Epithelial cell of esophagus (primary cell): ENCODE measurements at places on chromosomes 2 and 18.

GRCh38 chr2:42046819-42047487, 868 bp upstream of the PKDCC start:
- DNase-seq: no peak

GRCh38 chr2:161085149-161085548, 75.1 kb upstream of the TANK start:
- DNase-seq: no peak

- peak; percentile 59 for DNase-seq
Observed at GRCh38 chr2:19120941-19121750, 237.3 kb downstream of the OSR1 start.

GRCh38 chr2:164793529-164793928, 48.1 kb downstream of the COBLL1 start:
- DNase-seq: no peak

GRCh38 chr2:150528861-150529801, 41.7 kb upstream of the RND3 start:
- DNase-seq: peak; percentile 98

GRCh38 chr2:162908567-162908966, 70.0 kb upstream of the KCNH7 start:
- no peak for DNase-seq
